Sigmoid colon (tissue), 7 donors: ENCODE measurements at places on chromosomes 13 and 19. TPM values are rescaled to one million over a fixed set of nuclear protein-coding genes. Genes with fewer than 3 reads are reported as not detected.

DNA sequence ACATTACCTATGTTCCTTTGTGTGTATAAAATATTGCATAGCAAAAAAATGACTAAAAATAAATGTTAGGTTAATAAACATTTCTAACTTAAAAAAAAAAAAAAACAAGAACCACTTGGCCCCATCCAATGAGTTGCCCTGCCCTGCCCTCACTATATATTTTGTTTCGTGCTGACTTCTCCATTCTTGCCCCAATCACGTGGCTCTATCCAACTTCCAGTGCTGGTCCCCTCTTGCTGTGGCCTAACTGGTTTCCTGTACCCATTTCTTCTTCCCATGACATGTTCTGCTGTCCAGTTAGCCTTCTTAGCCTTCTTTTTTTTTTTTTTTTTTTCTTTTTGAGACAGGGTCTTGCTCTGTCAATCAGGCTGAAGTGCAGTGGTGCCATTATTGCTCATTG lies 151.6 kb downstream of the FOXO1 start:
- no peaks in the 10 kb centered on the region for H3K27me3 ChIP-seq
- H3K4me3 ChIP-seq = no peak overlapping the region
- no peaks in the 10 kb centered on the region for H3K4me1 ChIP-seq
- no peak overlapping the region for H3K27ac ChIP-seq

Gene CEACAM3
- not detected for polyA plus RNA-seq

DNA sequence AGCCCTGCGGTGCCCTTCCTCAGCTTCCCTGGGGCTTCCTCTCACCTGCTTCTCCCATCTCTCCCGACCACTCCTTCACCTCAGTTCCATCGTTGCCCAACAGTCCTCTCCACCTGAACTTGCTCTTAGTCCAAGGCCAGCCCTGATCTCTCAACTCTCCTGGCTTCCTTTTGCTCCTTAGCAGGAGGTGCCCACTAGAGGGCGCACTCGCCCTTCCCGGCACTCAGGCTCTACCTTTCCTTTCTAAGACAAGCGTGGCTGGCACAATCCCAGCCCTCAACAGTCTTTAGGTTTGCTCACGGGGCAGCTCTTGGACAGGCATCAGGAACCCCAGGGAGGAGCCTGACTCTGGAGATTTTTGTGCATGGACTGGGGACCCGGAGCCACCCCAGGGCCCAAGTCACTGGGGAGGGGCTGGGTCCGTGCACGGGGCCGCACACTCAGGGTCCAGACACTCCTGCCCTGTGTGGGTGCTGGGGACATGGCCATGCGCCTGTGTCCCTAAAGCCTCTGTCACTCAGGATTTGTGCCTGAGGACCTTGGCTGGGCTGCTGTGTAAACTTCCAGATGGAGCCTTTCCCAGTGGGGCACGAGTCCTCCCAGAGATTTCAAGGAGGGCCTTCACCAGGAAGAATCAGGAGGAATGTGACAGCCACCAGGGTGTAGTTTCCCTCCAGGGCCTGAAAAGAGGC lies 12.1 kb upstream of the CEACAM8 start:
- no peaks in the 10 kb centered on the region for H3K27me3 ChIP-seq
- no peak overlapping the region for H3K4me3 ChIP-seq
- H3K4me1 ChIP-seq = no peaks in the 10 kb centered on the region
- no peaks in the 10 kb centered on the region for H3K36me3 ChIP-seq

DNA sequence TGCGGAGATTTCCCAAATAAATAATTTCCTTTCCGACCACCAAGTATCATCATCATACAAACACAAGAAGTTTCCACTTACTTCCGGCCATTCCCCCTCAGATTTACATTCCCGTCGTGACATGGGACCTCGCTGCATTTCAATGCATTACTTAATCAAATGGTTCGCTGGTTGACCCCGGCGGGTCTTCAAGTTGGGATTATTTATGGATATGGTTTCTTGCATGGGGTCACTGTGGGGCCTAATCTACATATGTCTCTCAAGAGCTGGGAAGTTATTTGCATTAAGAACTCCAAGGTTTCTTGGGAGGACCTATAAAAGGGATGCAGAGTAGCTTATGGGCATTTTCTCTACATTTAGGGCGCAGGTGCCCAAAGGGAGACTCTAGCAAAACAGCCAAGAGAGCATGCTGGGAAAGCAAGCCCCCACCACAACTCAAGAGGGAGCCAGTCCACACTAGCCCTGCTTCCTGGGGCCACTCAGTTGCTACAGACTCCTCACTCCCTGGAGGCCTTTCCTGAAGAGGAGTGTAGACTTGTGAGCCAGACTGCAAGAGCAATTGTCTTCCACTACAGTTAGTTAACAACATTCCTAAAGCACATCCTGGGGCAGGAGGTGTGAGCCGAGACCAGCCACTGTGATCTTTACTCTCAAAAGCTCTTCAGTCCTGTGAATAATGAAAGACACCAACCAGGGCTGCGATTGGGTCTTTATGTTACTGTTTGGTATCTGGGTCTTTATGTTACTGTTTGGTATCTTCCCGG lies 125.3 kb downstream of the KATNAL1 start:
- H3K36me3 ChIP-seq = no peaks in the 10 kb centered on the region
- no peaks in the 10 kb centered on the region for H3K4me1 ChIP-seq
- no peaks in the 10 kb centered on the region for H3K27me3 ChIP-seq
- no peak overlapping the region for H3K27ac ChIP-seq
- DNase-seq = no peak

GRCh38 chr19:3548606-3549005 lies 8.8 kb downstream of the MFSD12 start:
- no peaks in the 10 kb centered on the region for H3K27me3 ChIP-seq
- no peak overlapping the region for H3K4me3 ChIP-seq
- no peak overlapping the region for H3K27ac ChIP-seq
- DNase-seq = no peak
- H3K36me3 ChIP-seq = no peaks in the 10 kb centered on the region

Gene ZSWIM9
- 6.1 TPM for polyA plus RNA-seq

DNA sequence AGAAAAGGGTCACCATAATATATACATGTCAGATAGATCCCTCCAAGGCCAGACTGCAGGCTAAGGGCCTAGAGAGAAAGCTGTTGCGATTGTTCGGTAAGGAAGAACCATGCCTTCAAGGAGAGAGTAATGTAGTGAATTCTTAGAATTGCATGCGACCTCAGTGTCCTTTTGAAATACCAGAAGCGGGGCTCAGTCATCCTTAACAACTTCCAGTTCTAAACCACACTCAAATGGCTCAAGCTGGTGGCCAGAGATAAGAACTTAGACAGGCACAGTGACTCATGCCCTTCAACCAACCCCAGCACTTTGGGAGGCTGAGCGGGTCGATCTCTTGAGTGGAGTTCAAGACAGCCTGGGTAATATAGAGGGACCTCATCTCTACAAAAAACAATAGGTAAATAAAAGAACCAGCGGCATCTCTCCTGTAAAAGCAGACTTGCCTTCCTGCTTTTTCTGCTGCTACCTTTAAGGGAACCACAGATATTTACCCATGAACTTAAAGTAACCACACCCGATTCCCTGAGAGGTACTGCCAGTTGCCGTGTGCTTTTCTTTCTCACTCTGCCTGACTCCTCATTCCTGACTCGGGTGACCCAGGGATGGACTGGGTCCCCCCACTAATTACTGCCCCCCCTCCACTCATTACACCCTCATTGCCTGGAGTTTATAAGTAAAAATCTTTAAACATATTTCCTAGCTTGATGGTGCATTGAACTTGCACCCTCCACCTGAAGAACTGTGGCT lies 15.4 kb upstream of the SIGLEC6 start:
- no peaks in the 10 kb centered on the region for H3K4me1 ChIP-seq
- DNase-seq = no peak
- no peak overlapping the region for H3K4me3 ChIP-seq
- no peak overlapping the region for H3K27ac ChIP-seq

DNA sequence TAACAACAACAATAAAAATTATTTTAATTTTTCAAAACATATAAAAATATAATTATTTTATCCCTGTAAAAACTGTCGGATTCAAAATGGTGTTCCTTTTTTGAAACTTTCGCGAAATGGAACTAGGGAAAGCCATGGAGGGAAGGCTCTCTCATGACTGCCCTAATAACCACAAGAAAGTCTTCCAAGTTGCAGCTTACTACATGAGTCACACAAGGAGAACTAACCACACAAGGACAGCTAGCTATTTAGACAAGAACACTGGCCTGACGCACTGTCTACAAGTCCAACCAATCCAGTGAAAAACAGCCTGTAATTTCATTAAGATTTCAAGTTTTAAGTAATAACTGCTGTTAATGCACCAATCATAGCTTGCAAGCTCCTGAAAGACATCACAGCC lies 319.2 kb upstream of the PCDH9 start:
- no peaks in the 10 kb centered on the region for H3K4me1 ChIP-seq
- H3K27me3 ChIP-seq = no peaks in the 10 kb centered on the region
- no peak overlapping the region for H3K4me3 ChIP-seq

Gene PTOV1
- 54.8 TPM for polyA plus RNA-seq

- no peak overlapping the region for H3K27ac ChIP-seq
- no peak for DNase-seq
- H3K36me3 ChIP-seq = no peaks in the 10 kb centered on the region
- no peaks in the 10 kb centered on the region for H3K4me1 ChIP-seq
- no peak overlapping the region for H3K4me3 ChIP-seq
Observed at GRCh38 chr13:26473571-26474230, 83.8 kb upstream of the WASF3 start.

DNA sequence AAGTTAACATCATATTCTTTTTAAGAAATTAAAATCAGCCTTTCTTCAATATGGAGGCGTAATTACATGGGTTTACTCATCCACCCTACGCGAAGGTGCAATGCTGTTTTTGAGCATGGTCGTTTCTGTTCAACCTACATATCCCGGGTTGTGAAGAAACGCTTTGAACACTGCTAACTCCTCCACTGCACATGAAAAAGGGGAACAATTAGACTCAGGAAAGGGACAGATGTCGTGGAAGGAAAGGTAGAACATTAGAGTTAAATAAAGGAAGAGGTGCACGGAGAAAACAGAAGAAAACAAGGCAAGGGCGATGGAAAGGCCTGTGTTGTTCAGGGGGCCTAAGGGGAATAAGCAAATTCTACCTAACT lies 4.1 kb downstream of the ZIC5 start:
- H3K4me3 ChIP-seq = no peak overlapping the region
- no peak overlapping the region for H3K27ac ChIP-seq
- H3K36me3 ChIP-seq = no peaks in the 10 kb centered on the region
- H3K4me1 ChIP-seq = peaks cover 36% of the 10 kb centered on the region
- no peak for DNase-seq
- peaks cover 88% of the 10 kb centered on the region for H3K27me3 ChIP-seq

GRCh38 chr19:9847087-9847671 lies 12.1 kb downstream of the PIN1 start:
- peak overlapping the region; percentile 66 for H3K27ac ChIP-seq
- DNase-seq = peak; percentile 88
- H3K4me1 ChIP-seq = peaks cover 48% of the 10 kb centered on the region
- no peaks in the 10 kb centered on the region for H3K36me3 ChIP-seq
- H3K4me3 ChIP-seq = no peak overlapping the region
- H3K27me3 ChIP-seq = no peaks in the 10 kb centered on the region

Gene ZNF536
- polyA plus RNA-seq = under 0.01 TPM

Gene IL11
- not detected for polyA plus RNA-seq

Gene PROZ
- polyA plus RNA-seq = not detected
